ENCODE measurements at places on chromosomes 13 and 19.

DNA sequence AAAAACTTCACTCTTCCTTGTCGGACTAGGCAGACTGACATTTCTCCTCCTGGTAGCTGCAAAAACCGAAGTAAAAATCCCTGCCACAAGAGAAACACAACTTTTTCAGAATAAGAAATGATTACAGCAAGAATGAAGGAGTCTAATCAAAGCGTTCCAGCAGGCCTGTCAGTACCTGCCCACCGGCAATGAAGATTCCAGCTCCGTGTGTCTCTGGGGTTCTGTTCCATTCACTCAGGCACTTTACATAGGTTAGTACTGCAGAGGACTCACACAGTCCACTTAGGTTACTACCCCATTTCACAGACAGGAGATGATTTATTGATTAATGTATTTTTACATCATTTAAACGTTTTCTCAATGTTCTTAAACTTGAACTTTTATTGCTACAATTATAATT is 275.5 kb downstream of the NHLRC3 start:
- DNase-seq: no peak

DNA sequence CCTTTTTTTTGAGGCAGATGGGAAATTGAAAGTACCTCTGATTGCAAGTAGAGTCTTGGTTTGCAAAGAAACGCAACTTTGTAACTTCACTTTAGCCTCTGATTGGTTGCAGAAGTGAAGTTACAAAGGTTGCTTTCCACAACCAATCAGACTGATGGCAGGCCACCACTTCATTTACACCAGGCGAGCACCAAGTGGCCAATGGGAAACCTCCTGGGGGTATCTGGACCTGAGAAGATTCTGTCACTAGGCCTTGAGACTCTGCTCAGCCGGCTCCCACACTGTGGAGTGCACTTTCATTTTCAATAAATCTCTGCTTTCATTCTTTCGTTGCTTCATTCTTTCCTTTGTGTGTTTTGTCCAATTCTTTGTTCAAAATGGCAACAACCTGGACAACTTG is 19.1 kb downstream of the PEPD start:
- no peak for DNase-seq

DNA sequence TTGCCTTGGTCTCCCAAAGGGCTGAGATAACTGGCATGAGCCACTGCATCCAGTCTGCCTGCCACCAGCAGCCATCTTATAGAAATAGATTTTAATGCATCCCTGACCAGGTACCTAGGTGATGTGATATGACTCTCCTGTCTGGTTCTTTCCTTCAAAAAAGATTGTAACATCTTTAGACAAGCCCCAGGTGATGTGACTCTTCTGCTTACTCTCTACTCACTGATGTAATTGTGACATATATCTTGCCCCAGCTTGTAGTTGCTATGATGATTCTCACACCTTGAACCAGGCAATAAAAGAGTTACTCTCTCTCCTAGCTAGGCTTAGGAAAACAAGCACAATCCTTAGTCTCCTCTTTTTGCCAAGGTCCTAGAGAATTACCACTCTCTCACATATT is 30.6 kb upstream of the ZNF681 start:
- DNase-seq: no peak

DNA sequence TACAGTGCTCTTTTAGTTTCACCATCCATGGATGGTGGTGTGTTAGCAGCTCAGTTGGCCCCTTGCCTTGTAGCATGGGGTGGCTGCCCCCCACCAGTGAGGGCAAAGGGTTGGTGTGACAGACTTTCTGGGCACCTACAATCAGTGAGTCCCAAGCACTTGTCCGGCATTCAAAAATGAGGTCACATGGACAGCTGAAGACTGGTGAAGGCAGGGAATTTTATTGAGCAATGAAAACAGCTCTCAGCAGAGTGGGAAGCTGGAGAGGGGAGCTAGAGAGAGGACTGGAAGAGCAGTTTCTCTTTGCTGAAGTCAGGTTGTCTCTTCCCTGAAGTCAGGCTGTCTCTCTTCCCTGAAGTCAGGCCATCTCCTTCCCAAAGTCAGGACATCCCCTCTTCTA is 1053.2 kb downstream of the SLITRK1 start:
- DNase-seq: no peak

DNA sequence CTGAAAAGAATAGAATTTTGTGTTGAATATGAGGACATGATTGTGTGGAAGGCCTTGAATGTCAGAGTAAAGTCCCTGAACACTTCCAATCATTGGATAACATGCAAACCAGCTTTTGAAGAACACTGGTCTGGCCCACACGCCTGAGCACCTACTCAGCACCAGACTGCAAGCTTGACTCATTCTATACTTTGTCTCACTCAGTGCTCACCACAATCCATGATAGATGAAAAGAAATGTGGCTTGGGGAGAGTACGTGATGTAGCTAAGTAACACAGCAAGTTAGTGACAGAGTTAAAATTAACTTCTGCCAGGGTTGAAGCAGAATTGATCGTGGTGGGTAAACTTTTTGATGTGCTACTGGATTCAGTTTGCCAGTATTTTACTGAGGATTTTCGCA is 12.0 kb downstream of the DLEU7 start:
- DNase-seq: no peak

DNA sequence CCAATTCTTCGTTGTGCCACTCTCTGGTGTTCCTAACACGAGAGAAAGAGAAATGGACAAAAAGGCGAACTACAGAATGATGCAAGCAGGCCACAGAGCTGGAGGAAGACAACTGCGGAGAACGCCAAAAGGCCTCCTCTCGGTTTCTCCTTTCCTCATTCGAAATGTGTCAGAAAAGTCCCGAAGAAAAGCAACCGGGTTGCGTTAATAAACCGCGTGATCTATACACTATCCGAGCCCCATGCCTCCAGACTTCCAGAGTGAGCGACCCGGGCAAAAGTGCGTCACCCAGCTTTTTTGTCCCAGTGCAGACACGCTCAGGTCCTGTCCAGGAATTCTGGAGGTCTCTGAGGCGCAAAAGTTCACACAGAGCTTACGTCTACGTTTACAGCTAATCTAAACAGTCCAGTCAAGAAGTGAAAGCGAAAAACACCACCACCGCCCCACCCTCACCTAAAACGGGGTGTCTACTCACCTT is 413 bp downstream of the N4BP2L2 start:
- DNase-seq: no peak

GRCh38 chr19:6423499-6424194 is 964 bp downstream of the KHSRP start:
- DNase-seq: peak; percentile 24

DNA sequence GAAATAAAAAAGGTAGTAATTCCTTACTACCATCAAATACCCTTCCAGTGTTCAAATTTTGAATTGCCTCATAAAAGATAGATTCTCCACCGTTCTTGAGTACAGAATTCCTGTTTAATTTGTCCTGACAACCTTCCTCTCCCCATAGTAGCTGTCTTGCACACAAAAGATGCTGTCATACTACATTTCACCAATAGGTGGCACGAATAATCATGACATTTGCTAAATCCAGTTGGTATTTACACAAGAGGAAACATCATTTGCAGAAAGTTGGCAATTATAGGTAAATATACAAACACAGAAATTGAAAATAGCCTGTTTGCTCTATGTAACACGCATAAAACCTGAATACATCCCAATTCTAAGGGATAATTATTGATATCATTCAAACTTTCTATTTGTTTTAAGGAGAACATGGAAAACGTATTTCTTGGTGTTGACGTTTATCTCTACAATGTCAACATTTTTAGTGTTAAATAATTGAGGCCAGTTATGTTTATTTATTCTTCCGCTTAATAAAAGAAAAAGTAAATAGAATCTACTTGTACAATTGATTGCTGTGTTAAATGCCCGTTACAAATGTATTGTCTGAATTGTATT is 58.3 kb upstream of the CLDN10 start:
- DNase-seq: no peak

GRCh38 chr13:101394605-101395004 is 21.7 kb downstream of the NALCN start:
- DNase-seq: no peak

GRCh38 chr13:23856008-23856750 is 33.0 kb downstream of the MIPEP start:
- DNase-seq: no peak

- no peak for DNase-seq
Measured at GRCh38 chr13:61148691-61149315, 266.8 kb downstream of the PCDH20 start.

- DNase-seq: no peak
Measured at GRCh38 chr13:40758811-40759210, 12.2 kb downstream of the MRPS31 start.

DNA sequence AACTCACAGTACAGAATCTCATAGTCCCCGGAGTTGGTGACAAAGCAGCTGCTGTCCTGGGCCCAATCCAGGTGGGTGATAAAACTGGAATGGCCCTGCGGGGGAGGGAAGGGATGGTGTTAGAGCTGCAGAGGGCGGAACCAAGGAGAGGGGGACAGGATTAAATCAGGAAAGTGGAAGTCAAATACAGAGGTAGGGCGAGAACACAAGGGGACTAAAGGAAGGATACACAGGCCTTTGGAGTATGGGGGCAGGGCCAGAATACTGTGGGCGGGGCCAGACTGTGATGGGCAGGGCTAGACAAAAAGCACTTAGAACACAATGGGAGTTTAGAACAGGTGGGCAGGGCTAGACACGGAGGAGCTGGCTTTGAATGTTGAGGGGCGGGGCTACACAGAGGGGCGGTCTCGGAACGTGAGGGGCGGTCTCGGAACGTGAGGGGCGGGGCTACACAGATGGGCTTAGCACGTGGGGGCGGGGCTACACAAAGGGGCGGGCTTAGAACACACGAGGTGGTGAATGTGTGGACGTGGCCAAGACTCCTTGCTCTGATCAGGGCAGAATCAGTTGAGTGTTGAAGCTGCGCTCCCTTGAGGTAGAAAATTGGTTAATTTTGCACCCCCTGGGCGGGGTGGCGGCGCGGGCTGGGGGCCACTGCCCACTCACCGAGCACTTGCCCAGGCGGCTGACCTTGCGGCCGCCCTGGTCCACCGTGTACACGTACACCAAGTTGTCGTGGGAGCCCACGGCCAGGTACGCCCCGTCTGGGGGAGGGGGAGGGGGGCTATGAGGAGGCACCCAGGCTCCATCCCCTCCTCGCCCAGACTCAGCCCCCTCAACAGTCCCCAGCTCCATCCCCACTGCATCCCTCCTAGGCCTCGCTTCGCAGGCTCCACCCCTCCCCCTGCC is 14.0 kb upstream of the GPR4 start:
- peak; percentile 63 for DNase-seq

DNA sequence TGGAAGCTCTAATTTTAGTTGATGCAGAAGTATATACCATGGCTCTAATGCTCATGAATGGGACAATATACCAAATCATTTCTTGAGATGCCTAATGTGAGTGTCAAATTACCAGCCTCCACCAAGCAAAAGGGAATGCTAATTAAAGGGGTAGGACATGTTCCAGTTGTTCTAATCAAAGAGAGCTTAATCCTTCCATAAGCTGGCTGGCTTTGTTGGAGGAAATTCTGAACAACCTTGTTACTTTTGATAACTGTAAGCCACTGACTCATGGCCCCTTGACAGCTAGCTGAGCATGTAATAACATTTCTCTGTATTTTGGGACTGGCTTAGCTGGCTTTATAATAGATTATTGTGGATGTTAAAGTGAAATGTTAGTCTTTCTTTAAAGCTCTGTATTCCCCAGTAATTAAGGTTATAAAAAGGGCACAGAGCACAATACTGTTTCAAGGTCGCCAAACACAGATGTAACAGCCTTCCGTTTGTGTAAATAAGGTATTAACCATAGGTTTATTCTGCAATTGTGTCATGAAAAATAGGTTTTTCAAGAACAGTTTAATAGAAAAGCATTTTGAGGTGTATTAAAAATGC is 1194.0 kb downstream of the PCDH9 start:
- DNase-seq: no peak

- DNase-seq: no peak
Measured at GRCh38 chr13:90414691-90415596, 932.5 kb upstream of the MIR17HG start.

- peak; percentile 8 for DNase-seq
Measured at GRCh38 chr19:45079911-45080370, 881 bp downstream of the GEMIN7 start.

DNA sequence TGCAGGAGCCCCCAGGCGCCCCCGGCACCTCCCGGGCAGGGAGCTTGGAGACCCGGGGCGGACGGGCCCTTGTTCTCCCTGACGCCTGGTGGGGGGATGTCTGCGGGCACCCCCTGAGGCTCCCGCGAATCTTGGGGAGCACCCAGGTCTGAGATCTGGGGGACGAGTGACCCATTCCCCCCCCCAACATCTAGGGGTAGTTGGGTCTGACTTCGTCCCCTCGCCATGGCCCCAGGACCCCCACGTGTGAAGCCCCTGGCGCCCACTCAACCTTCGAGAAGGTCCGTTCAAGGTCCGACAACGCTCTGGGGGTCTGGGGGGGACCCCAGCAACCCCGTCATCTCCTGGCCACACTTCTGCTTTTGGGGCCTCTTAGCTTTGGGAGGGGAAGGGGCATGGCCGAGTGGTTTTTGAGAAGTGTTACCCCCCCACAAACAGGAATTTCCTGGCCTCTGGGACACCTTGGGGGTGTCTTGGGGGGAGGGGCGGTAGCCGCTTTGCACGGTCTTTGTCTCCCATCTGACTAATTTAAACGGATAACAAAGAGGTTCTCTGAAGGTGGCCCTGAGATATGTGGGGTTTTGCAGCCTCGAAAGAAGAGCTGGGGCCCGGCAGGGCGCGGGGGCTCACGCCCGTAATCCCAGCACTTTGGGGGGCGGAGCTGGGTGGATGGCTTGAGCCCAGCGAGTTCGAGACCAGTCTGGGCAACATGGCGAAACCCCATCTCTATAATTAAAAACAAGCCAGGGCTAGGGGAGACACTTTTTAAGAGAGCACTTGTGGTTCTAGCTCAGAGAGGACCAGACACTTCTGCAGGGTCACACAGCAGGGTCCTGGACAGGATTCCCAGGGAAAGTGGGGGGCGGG is 608 bp downstream of the CNN2 start:
- DNase-seq: peak; percentile 56

DNA sequence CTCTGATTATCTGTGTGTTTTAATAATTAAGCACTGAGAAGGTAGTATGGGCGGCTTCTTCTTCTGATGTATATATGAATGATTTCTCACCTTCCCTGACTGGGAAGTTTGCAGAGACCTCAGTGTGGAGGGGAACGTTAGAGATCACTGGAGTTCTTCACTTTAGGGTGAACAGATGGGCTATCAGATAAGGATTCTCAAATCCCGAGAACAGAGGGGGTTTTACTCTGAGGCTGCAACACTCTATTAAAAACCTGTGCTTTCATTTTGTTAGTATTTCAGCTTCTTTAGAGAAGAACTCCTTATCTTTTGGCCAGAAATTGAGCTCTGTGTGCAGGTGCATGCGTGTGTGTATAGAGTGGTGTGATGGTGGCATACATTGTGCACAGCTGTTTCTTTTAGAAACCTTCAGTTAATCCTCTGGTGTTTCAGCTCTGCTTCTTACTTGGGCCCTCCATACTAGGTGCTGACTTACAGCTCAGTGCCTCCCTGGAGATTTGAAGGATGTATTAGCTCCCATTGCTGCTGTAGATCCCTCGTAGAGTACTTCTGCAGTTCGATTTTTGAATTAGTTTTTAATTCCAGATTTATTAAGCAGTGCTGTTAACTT is 45.3 kb upstream of the PCDH9 start:
- DNase-seq: no peak

- DNase-seq: no peak
Measured at GRCh38 chr19:36025541-36025940, 7.1 kb downstream of the CLIP3 start.
